Activated CD4-positive, alpha-beta T cell treated with anti-CD3 and anti-CD28 coated beads for 4 hours (primary cell): ENCODE measurements at places on chromosomes 2 and 18.

- no peak for DNase-seq
These were observed 7.4 kb downstream of the LCT start for GRCh38 chr2:135829378-135830135.

- no peak for DNase-seq
These were observed 40.3 kb downstream of the GLI2 start for GRCh38 chr2:120775801-120776589.

- no peak for DNase-seq
These were observed 73.2 kb downstream of the MAP4K4 start for GRCh38 chr2:101770726-101771125.

- DNase-seq, result no peak
These were observed 1199.7 kb downstream of the CNTNAP5 start for GRCh38 chr2:125224830-125225229.

- no peak for DNase-seq
These were observed 418.0 kb downstream of the MEIS1 start for GRCh38 chr2:66852953-66853352.

DNA sequence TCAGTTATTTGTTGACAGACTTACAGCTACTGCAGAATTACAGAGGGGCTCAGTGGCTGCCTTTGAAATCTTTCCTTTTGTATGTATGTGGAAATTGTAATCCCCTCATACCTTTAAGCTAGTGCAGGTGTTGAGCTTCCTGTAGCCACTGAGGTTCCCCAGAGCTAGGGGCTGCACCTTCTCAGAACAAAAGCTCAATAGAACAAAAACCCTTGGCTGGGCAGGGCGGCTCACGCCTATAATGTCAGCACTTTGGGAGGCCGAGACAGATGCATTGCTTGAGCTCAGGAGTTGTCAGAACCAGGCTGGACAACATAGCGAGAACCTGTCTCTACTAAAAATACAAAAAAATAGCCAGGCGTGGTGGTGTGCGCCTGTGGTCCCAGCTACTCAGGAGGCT is 41.3 kb upstream of the CHMP1B start:
- no peak for DNase-seq

GRCh38 chr2:45649858-45650811 is 1.3 kb upstream of the PRKCE start:
- DNase-seq, result peak; percentile 65

DNA sequence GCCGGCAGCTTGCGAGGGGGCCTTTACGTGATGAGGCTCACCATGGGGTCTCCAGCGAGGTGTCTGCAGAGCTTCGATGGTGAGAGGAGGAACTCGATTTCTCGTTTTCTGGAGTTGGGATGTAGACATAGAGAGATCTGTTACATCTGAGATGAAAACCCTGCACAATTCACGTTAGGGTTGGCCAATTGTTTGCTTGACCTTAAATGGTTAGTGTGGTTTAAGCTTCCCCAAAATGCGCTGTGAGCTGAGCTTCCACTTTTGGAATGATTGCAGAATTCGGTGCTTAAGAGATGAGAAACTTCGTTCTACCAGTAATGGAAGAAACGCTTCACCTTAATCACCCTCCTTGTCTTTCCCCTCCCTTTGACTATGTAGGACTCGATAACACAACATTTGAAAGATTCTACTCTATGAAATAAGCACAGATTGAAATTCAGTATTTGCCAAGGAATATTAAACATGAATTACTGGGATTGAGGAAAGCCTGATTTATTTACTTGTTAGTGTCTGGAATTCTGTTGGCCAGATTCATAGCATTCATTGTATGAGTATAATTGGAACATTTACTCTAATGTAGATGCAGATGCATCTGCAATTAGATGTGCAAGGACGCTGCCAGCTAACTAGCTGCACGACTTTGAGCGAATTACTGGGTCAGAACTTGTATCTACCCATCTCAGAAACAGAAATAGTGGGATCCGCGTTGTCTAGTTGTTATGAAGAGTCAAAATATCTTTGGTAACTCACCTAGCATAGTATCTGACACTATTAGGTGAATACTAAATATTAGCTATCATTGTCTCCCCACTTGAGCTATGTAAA is 1.6 kb upstream of the KLF7 start:
- DNase-seq, result no peak

- no peak for DNase-seq
These were observed 595 bp downstream of the PARD6G start for GRCh38 chr18:80246445-80247392.

DNA sequence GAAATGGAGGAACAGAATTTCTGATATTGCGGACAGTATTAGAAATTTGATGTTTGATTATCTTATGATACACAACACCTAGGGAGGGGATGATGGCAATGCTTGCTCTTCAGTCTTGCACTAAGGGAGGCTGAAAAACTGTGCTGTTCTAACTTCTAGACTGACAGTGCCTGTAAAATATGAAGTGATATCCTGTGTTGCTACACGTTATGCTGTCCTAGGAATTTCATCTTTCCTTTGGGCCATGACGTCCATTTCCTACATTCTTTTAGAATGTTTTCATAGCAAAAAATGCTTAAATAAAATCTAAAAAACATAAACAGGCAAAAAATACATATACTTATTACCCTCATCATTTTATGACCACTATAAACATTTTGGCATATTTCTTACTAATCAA is 55.3 kb downstream of the OSBPL1A start:
- DNase-seq, result no peak

DNA sequence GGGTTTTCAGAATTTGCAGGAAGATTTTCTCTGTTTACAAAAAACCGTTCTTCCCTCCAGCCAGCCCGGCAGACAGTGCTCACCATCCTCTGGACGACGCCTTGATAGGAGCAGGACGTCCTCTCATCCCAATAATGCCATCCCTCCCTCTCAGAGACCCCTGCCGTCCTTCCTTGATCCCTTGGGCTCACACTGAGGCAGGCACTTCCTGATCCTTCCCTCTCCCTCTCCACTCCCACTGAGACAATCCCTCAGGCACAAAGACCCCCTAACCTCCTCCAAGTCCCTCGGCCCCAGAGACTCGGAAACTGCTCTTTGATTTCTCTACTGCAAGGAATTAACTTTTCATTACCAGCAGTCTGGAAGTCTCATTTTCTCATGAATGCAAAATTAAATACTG is 42.5 kb downstream of the PAX3 start:
- DNase-seq, result no peak

GRCh38 chr2:126827371-126827770 is 71.3 kb upstream of the TEX51 start:
- DNase-seq, result no peak

GRCh38 chr2:111108745-111109271 is 11.9 kb upstream of the BCL2L11 start:
- DNase-seq, result no peak

GRCh38 chr2:72893594-72894319 is 6.5 kb downstream of the SPR start:
- no peak for DNase-seq

DNA sequence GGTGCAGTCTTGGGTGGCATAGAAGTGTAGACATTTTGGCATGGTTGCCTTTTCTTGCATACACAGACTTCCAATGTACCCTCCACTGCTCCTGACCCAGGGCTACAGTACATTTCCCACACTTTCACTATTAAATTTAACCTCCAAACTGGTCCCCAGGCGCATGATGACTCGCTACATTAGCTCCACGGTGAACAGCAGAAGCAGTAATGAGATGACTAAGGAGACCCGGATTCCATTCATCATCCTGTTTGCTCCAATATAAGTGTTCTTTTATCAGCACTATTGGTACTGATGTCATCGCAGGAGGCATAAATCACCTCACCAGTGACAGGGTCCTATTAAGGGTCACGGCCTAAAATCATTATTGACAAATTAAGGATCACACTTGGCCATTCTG is 316.5 kb downstream of the EN1 start:
- DNase-seq, result no peak

GRCh38 chr2:217475791-217476190 is 527.0 kb downstream of the TNS1 start:
- DNase-seq, result no peak

DNA sequence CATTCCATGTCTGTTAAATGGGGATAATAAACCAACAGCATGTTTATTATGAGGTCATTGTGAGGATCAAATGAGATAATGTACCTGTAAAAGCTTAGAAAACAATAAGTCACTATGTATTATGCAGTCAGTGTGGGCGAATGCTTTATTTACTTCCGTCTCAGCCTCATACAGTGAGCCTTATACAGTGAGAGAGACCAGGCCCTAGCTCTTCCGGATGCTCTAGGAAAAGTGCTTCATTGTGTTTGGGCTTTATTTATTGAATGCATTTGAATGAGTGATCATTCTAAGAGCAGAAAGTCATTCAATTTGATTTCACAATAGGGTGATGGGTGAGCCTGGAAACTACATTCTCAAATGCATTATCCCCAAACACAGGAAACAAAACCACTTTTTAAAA is 603.9 kb upstream of the FANCL start:
- DNase-seq, result no peak

DNA sequence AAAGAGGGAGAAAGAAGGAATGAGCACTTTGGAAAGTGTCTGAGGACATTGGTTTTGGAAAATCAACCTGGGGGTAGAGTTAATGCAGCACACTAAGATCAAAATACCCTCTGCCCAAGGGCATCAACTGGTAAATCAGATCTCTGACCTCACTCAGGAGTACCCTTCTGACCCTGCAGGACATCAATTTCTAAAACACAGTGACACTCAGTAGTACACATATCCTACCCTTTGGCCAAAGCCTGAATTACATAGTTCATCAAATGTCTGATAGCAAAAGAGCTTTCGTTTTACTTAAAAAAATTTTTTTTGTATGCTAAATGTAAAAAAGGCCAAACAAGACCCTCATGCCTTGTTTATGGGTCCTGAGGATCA is 118.4 kb upstream of the CTNNA2 start:
- DNase-seq, result no peak

DNA sequence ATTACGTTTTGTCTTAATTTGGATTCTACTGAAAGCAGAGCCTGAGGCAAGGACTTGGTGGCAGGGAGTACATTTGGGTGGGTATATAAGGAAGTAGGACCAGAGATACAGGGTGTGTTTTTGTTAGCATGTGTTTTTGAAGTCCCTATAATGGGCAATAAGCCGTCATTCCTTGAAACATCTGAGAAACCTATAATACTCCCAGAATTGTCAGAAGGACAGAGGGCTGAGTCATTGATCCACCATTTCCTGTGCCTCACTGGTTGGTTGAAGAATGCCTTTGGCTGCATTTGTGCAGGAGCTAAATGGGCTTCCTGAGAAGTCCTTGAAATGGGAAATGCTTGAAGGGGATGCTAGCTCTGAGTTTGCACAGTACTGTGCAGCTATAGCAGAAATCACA is 281.8 kb upstream of the ZEB2 start:
- no peak for DNase-seq

DNA sequence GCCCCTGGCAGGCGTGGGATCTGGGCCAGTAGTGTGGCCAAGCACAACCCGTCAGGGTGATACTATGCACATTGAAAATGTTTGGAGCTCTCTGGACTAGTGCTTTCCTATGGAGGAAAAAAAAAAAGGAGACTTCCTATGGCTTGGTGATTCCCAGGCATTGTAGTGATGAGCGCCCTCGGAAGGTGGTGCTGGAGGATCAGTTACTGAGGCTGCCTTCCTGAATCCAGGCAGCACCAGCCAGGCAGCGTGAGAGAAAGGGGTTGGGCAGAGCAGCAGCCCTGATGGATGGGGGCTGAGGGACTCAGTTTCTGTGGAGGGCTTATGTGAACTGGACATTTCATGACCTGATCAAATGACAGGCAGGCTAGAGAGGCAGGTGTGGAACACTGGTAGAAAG is 70.9 kb downstream of the CHRNA1 start:
- no peak for DNase-seq

GRCh38 chr2:75790121-75790813 is 79.6 kb upstream of the GCFC2 start:
- DNase-seq, result no peak

DNA sequence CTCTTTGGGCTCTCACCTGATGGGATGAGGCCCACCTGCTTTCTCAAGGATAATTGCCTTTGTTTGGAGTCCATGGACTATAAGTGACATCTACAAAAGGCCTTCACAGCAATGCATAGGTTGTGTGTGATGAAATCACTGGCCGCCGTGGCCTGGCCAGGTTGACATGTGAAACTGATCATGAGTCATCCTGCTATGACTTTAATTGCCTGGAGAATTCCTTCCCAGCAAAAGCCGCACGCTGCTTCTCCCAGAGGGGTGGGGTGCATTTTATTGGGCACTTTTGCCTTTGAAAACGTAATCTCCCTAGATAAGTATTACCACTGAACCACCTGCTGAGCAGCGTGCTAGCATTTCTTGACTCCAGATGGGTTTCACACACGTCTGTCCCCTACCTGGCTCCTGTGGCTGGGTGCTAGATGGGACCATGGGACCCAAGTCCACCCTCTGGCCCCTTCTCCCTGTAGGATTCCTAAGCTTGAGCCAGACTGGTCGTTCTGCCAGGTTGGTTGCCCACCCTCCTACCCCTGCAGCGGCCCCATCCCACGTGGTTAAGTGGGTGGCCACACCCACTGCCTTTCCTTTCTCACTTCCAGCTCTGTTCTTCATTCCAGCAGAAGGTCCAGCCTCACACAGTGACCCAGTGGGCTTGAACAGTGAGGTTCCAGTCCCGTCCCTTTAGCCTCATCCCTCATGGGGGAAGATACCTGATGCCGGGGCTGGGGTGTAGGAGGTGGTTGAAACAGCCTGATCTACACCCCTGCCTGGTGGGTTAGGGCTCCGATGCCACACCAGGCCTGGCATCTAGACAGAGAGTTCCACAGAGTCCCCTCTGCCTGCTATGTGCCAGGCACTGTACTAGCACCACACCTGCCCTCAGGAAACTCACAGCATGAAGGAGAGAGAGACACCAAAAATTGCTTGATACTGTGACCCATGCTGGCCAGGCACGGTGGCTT is 89.6 kb downstream of the GBX2 start:
- DNase-seq, result no peak

DNA sequence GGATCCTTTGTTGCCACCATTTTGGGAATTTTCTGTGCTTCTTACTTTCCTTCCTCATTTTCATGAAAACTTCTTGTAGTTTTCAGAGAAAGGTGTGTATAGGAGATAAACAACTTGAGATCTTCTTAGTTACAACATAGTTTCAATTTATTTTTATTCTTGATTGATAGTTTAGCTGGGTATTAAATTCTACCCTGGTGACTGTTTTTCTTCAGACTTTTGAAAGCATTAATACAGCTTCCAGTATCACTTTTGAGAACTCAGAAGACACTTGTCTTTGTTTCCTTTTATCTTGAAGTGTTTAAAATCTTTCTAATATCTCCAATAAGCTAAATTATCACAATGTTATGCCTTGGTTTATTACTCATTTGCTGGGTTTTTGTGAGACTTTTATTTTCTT is 167.5 kb upstream of the DPP10 start:
- DNase-seq, result no peak
